ENCODE measurements at places on chromosomes 2 and 18.
A peak's percentile ranks its signal among the peaks of the same experiment; 100 is the strongest.

GRCh38 chr2:164126960-164127660, 391.3 kb upstream of the FIGN start:
- DNase-seq, result no peak

DNA sequence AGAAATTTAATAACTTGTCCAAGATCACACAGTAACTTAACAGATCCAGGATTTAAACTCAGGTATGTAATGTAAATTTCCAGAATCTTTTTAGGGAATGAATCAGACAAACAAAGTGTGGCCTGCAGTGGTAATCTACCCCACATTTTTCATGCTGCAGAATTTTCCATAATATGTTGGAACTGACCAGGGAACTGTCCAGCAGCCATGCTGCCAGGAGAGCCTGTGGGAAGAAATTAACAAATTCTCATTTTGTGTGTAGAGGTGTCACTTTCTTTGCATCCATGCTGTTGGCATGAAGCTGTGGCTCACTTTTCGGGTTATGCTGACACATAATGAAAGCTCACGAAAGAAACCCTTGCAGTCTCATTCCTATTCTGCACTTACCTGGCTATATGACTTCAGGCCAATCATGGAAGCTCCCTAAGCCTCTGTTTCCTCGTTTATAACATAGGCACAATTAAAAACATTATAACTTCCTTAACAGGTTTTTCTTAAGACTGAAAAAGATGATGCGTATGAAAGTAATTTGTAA, 54.7 kb downstream of the CDKL4 start:
- no peak for DNase-seq

DNA sequence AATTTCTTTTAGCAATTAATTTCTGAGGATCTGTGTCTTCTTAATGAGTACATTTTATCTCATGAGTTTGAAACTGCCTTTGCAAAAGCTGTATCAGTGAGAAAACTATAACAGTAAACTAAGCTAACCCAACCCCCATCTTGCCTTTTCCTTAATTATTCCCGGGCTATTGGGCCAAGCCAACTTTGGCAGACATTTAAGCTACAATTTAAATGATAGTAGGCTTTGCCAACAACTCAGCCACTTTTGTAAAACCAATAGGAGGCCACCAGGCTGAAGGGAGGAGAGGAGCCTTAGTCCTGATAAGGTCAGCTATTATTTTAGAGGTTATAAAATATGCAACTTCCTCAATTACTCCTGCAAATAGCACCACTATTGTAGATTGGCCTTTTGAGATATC, 218.0 kb upstream of the KCNJ3 start:
- DNase-seq, result no peak

- peak; percentile 15 for DNase-seq
Observed at GRCh38 chr2:212940816-212941215, 210.6 kb downstream of the IKZF2 start.

DNA sequence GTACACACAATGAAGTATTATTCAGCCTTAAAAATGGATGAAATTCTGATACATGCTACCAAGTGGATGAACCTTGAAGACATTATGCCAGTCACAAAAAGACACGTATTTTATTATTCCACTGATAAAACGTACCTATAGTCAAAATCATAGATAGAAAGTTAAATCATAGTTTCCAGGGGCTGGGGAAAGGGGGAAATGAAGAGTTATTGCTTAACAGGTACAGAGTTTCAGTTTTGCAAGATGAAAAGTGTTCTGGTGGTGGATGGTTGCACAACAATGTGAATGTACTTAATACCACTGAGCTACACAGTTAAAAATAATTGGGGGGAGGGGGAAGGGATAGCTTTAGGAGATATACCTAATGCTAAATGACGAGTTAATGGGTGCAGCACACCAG, 279.0 kb upstream of the STON1 start:
- no peak for DNase-seq

GRCh38 chr2:49002750-49003149, 151.6 kb downstream of the FSHR start:
- no peak for DNase-seq

GRCh38 chr2:86566821-86567190, 3.6 kb upstream of the CHMP3 start:
- no peak for DNase-seq

DNA sequence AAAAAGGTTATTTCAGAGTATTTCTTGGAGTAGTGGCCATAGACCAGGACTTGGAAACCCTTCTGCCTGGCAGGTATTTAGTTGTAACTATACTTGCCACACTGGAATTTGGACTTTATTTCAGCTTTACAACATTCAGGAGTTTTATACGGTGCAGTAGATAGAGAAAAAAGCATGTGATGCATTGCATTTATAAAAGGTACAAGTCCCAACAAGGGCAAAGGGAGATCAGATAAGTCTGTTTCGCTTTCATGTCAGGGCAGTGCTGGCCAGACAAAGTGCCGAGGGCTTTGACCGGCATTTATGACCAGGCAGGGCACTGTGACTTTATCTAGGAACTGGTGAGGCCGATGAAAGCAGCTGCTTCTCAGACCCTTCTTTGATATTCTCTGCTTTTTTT, 145.4 kb downstream of the RTN4 start:
- DNase-seq, result no peak

DNA sequence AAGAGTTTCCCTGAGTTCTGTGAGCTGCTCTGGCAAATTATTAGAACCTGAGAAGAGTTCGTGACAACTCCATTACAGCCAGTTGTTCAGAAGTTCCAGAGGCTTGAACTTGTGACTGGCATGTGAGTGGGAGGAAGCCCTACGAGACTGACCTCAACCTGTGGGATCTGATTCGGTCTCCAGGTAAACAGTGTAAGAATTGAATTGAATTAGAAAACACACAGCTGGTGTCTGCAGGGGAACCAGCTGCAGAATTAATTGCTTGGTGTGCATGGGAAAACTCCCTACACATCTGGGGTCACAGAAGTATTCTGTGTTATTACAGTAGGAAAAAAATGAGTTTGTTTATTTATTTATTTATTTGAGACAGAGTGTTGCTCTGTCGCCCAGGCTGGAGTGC, 14.0 kb upstream of the ITSN2 start:
- no peak for DNase-seq

- DNase-seq, result no peak
Observed at GRCh38 chr2:44424211-44424610, 62.5 kb downstream of the CAMKMT start.

Data from endothelial cell of umbilical vein (primary cell).